SJSA1 (cell line): ENCODE measurements at places on chromosomes 3 and 15.

DNA sequence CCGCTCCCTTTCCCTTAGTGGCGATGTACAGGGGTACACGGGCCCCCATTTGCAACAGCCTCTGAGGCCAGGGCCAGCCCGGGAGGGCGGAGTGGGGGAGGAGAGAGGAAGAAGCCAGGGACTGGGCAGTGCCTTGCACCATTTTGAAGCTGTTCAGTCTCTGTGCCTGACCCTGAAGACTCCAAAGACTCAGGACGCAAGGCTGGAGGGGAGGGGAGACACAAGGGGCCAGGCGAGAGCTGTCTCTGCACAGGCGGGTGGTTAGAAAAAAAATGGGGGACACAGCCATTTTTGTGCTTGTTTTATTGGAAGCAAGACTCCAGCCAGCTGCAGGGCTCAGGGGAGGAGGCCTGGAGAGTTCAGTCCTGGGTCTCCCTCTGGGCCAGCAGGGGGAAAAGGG is 1.6 kb downstream of the RPP25 start:
- DNase-seq = no peak

DNA sequence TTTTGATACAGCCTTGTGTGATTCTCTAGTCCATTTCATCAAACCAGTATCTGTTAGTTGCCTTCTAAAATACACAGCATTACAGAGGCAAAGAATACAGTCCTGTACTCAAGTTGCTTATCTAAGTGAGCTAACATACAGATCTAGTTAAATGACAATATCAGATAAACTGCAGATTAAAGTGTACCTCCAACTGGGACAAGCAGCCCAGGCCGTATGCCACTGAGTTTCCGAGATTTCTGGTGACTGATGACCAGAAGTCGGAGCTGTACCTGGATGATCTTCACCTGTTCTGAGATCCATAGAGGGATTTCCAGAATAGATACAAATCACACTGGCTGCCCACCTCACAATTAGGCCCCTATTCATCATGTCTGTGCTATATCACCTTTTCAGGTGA is 6.3 kb upstream of the TRIM59 start:
- no peak for DNase-seq

- no peak for DNase-seq
Measured at GRCh38 chr3:182797876-182798275, 4.6 kb downstream of the ATP11B start.

DNA sequence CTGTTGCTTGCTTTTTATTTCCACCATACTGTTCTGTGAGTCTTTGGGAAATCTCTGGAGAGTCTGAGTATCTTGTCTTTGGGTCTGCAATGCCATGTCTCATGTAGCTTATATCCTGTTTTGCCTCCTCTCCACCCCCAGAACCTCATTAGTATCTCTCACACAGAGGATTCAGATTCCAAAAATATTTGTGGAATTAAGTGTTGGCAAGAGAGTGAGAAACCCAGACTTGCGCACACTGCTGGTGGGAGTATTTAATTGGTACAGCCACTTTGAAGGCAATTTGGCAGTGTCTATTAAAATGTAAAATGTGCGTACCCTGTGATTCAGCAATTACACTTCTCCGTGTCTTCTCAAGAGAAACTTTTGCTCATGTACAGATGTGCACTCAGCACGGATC is 68.6 kb downstream of the ZNF621 start:
- no peak for DNase-seq

DNA sequence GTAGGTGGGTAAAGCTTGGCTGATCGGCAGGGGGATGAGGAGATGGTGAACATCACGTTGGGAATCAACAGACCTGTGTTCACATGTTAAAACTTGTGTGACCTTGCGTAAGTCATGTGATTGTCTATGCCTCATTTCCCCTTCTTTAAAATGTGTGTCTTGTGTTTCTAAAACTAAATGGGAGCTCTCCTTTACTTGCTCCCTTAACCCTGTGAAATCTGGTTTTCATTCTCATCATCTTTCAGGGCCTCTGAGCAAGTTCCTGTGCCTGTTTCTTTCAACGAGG is 29.7 kb upstream of the IREB2 start:
- DNase-seq = no peak

- DNase-seq = no peak
Measured at GRCh38 chr3:132006605-132007204, 28.1 kb downstream of the CPNE4 start.

- DNase-seq = no peak
Measured at GRCh38 chr15:93987068-93987467, 244.3 kb upstream of the MCTP2 start.

DNA sequence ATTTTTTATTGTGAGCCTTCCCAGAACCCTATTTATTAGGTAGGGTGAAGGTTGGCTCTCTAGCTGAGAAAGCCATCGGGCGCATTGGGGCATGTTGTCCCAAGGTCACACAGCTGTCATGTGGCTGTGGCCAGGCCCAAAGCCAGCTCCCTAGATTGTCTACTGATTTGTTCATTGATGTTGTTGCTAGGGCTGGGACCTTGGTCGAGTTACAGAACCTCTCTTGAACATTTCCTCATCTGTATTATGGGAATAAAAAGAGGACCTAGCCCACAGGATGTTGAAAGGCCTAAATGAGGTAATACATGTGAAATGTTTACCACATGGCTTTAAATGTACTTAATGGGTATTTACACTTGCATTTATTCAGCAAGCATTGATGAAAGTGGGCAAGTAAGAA is 252.5 kb downstream of the SUCLG2 start:
- DNase-seq = no peak

GRCh38 chr3:171654809-171655208 is 155.5 kb downstream of the PLD1 start:
- DNase-seq = no peak

DNA sequence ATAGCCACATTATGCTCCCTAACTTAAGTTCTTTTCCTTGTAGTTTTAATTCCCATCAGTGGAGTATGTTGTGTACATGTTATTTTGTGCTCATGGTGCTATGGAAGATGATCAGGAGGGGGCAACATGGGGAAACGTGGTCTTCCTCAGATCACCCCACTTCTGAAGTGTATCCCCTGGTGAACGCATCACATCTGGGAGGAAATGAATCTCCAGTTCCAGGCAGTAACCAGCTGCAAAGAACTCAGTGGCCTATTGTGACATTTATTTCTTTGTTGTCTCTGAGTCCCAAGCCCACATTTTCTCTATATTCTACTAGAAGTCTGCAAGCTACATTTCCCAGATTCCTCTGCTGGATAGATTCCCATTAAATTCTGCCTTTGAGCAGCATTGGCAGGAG is 217.0 kb downstream of the SATB1 start:
- DNase-seq = no peak

- no peak for DNase-seq
Measured at GRCh38 chr3:145006271-145006670, 1034.6 kb downstream of the DIPK2A start.
